Sciatic nerve (tissue), 2 donors: ENCODE measurements at places on chromosomes 2 and 18. TPM values are rescaled to one million over a fixed set of nuclear protein-coding genes. Genes with fewer than 3 reads are reported as not detected.

LYG1 gene
- 2.1 TPM for total RNA-seq

GRCh38 chr2:172280571-172281361, 146.6 kb upstream of the ITGA6 start:
- peak; percentile 64 for DNase-seq

DNA sequence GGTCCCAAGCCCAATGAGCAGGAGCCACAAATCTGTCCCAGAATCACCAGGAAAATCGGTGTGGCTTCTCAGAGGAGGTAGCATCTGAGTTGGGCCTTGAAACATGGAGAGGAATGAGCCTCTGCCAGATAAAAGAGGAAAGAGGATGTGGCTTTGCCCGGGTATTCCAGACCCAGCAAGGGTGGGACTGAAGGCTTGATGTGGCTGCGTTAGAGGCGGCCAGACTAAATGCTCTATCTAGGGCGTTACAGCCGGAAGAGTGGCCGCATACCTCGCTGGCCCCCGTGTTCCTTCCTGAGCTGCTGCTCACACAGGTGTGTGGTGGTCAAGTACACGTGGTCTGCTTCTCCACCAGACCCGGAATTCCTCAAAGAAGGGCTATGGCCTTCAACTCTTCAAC, 33.9 kb upstream of the POMC start:
- no peak for DNase-seq

DNA sequence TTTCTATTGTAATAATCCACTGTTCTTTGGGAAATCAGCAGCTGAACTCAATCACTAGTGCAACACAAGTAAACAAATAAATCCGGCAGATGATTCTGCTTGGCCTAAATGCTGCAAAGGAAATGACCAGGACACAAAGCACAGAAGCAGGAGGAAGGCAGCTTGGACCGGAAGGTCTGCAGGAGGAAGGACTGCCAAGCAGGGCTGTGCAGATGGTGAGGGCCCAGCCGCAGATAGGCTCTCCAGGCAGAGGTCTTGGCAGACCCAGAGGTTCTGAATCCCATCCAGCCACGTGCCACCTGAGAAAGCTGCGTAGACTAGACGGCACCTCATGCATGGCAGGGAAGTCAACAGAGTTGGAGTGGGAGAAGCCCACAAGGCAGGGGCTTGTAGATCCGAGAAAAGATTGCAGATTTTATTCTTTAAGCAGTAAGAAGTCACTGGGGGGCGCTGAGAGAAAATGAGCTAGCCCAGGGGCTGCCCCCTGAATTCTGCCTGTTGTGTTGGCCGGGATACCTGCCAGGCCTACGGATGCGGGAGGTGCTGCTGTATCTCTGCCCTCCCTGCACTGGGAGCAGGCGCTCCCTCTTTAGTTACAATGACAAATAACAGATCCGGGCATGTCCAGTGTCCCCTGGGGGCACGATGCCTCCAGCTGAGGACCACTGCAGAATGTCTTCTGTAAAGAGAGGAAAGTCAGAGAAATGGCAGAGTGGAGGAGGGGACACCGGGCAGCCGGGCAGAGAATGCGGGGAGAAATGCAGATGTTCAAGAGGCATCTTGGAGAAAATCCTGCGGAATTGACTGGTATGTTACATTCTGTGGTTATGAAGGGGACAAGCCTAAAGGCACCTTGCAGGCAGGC, 153.5 kb downstream of the PXDN start:
- no peak for DNase-seq

DNA sequence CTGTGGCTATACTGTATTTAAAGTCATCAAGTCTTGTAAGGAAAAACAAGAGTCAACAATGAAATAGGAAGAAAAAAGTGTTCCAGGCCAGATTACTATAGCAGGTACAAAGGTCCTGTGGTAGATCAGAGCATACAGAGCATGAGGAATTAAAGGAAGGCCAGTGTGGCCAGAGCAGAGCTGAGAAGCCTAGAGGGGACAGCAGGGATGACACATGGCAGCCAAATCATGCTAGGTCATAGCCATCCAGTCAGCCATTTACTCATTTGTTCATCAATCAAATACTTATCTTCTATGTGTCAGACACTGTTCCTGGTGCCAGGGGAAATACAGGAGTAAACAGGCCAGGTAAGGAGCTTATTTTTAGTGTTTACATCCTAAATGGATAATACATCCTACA, 24.3 kb downstream of the ADD2 start:
- no peak for DNase-seq

DNA sequence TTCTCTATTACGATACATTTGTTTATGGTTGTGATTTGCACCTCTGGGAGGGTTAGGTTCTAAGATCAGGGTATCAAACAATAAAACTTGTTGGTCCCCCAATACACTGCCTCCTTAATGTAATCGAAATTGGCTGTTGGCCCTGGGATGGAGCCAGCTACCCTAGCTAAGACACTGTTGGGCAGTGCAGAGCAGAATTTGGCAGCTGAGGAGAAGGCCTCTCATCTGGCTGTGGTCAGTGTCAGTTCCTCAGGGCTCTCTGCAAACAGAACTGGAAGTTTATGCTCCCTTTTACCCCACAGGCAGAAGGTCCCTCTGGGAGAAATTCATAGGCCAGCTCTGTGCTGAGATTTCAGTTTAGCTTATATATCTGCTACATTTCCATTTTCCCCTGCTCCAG, 8.6 kb upstream of the HAAO start:
- no peak for DNase-seq
